ENCODE measurements at places on chromosomes 3 and 15.

GRCh38 chr15:76664895-76665294 is 240.2 kb downstream of the SCAPER start:
- no peak for DNase-seq

DNA sequence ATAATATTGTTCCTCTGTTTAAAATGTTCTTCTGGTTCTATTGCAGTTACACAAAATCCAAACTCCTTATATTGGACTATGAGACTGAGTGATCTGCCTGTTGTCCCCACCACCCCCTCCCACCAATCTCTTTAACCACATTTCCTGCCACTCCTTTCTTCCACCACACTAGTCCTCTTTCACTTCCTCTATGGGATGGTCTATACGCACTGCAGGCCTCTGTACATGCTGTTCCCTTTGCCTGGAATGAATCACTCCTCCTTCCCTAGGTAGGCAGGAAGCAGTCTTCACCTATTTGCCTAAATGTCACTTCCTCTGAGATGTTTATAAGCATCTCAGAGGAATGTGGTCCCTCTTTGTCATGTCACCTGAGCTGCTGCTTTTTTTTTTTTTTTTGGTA is 4.0 kb downstream of the MAP2K1 start:
- no peak for DNase-seq

- no peak for DNase-seq
Observed at GRCh38 chr15:42069025-42069424, 25.3 kb downstream of the PLA2G4D start.

GRCh38 chr3:129651435-129652202 is 45.1 kb upstream of the PLXND1 start:
- no peak for DNase-seq

DNA sequence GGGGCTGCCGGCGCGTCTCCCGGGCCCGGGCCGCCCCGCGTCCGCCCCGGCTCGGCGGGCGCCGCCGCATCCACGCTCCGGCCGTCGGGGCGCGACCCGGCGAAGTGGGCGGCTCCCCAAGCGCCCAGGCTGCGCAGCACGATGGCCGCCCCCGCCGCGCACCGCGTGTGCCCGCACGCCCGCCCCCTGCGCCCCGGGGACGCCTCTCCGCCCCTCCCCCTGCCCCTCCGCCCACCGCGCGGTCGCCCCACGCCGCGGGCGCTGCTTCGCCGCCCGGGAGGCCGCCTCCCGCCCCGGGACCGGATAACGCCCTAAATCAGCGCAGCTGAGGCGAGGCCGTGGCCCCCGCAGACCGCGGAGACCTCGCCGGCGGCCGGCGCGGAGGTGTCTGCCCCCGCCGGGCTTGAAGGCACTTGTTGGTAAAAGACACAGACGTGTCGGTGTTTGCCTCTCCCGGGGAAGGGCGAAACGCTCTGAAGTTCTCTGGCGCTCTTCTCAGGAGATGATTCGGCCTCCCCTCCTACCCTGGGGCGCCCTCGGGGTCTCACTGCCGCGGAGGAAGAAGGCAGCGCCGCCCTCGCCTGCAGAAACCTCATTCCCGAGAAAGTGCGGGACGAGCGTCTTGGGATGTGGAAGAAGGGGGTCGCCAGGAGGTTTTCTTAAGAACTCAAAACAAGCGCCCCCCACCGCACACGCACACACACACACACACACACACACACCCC is at the start of gene BNC1:
Gene BNC1, minus strand, starts transcription at position 106 of the 725 bp plus-strand sequence. Its CDS starts 36 bp downstream, at position 70.
- DNase-seq: no peak

- DNase-seq: no peak
Observed at GRCh38 chr3:17546500-17547255, 195.8 kb downstream of the TBC1D5 start.

GRCh38 chr3:109678600-109678999 is 341.3 kb upstream of the DPPA4 start:
- DNase-seq: no peak

- no peak for DNase-seq
Observed at GRCh38 chr3:28308196-28308595, 40.3 kb upstream of the ZCWPW2 start.

DNA sequence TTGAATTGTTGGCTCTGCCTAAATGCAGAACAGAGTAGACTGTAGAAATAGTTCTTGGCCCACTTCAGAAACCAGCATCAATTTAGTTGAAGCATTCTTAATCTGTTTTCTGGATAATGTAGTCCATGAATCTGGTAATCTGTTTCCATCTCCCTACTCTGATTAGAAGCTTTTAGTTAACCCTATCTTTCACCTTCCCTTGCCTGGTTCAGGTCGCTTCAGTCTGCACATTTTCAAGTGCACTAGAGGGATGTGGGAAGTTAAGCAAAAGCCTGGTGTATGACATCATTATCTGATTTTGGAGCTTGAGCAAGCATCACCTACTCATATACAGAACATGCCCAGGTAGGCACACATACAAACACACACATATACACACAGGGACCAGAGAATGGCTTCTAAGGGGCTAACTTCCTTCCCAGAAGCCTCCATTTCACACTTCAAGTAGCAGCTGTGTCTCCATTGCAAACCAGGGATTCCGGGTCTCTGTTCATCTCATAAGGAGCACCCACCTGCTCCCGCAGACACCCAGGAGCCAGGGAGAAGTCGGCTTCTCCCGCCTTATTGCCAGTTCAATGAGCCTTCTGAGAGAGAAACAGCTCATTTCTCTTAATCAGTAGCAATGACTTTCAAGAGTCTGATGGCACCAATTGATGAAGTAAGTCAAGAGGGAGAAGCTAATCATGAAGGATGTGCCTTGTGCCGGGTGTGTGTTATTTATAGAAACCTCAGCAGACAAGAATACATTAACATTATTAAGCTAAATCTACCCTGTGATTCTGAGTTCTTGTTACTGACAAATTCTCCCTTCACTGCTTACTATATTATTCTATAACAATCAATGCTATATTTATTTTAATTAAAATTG is 347.9 kb upstream of the STAC start:
- DNase-seq: no peak

GRCh38 chr3:135991621-135992020 is 26.1 kb downstream of the PPP2R3A start:
- no peak for DNase-seq

- DNase-seq: no peak
Observed at GRCh38 chr3:66029443-66029842, 9.3 kb downstream of the MAGI1 start.

DNA sequence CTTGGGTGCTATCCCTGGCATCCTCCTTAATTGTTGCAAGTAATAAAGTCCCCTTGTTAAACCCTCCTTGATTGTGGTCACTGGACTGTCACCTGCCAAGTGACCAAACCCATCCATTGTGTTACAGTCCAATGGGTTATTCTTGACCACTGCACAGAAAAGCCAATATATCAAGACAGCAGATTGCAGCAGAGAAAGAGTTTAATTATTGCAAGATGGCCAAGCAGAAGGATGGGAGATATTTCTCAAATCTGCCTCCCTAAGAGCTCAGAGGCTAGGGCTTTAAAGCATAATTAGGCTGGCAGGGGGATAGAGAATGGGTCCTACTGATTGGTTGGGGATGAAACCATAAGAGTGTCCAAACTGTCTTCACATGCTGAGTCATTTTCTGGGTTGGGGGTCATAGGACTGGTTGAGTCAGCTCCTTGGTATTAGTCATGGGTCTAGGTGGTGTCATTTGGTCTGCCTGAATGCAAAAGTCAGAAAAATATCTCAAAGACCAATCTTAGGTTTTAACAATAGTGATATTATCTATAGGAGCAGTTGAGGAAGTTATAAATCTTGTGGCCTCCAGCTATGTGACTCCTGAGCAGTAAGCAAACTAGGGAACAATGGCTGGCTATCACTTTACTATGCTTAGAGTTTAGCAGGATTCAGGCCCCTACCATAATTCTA is 19.1 kb upstream of the XYLB start:
- no peak for DNase-seq

- DNase-seq: peak; percentile 30
Observed at GRCh38 chr3:14424711-14425580, 22.5 kb downstream of the SLC6A6 start.

DNA sequence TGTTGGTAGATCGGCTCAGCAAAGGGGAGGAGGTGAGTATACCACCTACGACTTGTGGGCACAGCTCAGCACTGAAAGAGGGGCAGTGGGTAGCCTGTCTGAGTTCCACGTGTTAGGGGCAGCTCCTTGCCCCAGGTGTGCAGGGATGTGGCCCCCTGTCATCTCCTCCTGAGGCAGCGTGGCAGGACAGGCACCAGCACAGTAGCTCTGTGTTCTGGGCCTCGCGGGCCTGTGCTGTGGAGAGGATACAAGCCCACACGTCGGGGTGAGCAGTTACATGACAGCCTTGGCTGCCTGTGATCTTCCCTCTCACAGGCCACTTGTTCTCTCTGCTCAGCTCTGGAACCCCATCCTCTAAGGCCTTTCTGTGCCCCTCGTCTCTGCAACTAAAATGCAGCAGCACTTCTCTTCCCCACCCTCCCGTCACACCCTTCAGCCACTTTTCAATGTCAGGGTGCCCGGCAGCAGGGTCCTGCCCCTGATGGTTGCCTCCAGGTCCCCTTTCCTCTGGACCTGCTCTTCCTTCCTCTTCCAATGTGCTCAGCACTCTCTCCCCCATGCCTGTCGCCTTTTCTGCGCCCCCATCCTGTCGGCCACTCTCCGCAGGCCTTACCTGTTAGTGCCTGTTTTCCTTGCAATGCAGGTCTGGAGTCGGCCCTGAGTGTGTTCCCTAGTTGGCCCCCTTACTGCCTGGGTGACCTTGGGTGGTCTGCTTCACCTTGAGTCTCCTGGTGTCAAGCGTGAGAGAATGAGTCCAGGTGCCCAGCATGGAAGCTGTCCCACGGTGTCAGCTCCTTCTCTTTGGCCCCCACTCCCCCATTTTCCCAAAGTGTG is 18.2 kb upstream of the CPNE9 start:
- no peak for DNase-seq

- no peak for DNase-seq
Observed at GRCh38 chr15:78880813-78881212, 8.1 kb downstream of the MORF4L1 start.

DNA sequence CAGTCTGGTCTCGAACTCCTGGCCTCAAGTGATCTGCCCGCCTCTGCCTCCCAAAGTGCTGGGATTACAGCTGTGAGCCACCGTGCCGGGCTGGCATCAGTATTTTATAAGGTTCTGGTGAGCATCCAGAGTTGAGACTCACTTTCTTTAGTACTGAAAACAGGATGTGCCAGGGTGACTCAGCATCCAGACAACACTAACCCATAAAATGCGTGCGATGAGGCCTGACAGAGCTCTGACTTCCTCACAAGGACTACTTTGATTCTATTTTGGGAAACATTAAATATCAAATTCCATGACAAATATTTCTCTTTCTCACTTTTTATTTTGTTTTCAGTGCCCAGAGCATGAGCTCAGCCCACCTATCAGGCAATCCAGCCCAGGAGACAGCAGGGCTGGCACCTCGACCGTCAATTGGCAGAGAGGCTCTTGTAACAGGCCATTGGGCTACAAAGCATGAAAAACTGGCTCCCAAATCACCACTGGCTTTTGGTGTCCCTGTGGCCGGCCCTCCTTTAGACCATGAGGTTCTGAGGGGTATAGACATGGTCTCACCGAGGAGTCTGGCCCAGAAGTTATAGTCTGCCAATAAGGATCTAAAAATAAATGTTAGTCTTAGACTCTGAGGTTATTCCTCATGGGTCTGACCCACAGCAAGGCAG is 75.0 kb downstream of the FEM1B start:
- no peak for DNase-seq

- no peak for DNase-seq
Observed at GRCh38 chr3:196749125-196749524, 9.5 kb downstream of the PAK2 start.

GRCh38 chr3:61401359-61401758 is 150.1 kb upstream of the FHIT start:
- DNase-seq: no peak

DNA sequence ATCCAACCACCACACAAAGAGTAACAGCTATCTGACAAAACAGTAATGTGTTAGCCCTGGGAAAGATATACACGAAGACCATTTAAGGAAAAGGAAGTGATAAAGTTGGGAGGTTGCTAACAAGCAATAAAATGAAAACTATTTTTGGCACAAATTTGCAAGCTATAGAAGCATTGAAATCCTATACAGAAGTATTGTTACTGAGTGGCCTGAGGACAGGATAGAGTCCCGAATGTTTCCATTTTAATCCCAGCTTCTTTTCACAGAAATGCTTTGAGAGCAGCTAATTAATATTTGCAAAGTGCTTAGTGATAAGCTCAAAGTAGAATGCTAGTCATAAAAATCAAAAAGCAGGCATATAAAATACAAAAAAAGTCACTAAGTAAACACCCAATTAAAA is 51.5 kb downstream of the RAD18 start:
- no peak for DNase-seq

- DNase-seq: no peak
Observed at GRCh38 chr15:41985236-41986160, 13.1 kb upstream of the EHD4 start.

- no peak for DNase-seq
Observed at GRCh38 chr15:75234191-75234810, 23.8 kb upstream of the GOLGA6C start.

DNA sequence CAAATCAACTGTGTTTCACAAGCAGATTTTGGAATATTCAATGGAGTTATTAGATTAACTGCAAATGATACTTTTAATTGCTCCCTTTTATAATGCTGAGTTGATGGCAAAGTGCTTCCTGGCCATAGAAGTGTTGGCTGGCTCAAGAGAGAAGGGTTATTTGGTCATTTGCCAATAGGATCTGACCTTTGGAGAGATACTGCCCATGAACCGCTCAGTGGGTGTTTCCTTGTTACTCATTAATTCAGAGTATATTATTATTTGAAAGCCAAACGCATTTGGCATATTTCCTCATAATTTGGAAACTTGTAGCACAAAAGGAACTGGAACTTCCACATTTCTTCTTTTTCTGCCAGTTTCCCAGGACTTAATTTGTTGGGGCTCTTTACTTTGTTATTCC is 234.7 kb downstream of the CDIN1 start:
- no peak for DNase-seq

DNA sequence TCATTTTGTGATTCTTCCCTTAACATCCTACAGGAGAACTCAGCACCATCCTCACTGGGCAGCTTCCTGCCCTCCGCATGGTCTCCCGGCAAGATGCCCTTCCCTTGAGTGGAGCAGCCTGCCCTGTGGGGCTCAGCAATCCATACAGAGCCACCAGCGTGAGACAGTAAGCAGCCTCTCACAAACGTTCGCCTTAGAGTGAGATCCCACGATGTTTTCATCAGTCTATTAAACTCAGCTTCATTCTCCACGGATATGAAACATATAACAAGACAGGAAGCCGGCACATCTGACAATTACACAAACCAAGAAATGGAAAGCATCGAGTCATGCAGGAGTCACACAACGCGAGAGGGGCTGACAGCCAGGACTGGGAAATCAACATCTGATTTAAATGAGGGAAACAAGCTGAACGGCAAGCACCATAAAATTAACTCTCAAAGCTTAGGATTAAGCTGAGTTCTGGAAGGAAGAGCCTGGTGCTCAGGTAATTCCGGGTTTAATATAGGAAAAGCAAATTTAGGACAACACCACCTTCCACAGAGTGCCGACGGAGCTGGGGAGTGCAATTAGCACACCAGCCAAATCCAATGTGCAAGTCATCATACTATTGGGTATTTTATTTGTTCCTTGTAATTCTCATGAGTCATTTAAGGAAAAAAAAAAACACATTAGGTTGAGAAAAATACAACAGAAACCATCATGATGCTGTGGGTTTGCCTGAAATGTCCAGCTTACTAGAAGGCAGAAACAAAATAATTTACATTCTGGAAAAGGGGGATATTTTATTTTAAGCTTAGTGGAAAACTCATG is 272.0 kb downstream of the OCA2 start:
- DNase-seq: no peak

- DNase-seq: no peak
Observed at GRCh38 chr15:19956124-19956796, 585.3 kb downstream of the GOLGA6L6 start.

All from stimulated activated CD8-positive, alpha-beta memory T cell treated with anti-CD3 and anti-CD28 coated beads, Interleukin-7, amount 100 ng/mL, for 1 hour (primary cell).